B cell (primary cell): ENCODE measurements at places on chromosomes 7 and 10. TPM values are rescaled to one million over a fixed set of nuclear protein-coding genes. Genes with fewer than 3 reads are reported as not detected.

Gene MALRD1
- polyA plus RNA-seq: not detected in 2 replicates

DNA sequence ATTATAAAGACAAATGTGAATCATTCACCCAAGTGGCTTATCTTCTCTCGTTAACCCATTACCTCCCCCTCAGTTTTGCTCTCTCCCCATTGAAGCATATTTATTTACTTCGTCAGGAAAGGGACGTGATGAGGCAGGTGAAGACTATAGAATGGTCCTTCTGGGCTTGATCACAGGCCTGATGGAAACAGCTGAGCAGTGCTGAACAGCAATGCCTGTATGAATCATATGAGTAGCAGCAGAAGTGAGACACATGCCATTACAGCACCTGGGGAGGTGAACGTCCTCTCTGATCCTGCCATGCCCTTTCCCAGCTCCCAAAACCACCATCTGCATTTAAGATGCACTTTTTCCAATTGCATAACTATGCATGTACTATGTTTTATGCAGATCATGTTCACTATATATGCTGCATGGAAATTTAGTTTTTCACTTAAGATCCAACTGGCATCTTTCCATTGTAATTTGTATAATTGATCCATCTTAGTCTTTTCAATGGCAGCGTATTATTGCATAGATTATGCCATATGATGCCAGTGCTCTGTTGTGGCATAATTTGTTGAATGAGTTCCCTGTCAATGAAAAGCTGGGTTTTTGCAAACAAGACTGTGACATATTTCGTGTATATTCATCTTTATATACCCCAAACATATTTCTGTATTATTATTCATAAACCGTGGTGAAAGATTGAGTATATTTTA, 105.3 kb downstream of the CXCL12 start:
- no peak for DNase-seq

DNA sequence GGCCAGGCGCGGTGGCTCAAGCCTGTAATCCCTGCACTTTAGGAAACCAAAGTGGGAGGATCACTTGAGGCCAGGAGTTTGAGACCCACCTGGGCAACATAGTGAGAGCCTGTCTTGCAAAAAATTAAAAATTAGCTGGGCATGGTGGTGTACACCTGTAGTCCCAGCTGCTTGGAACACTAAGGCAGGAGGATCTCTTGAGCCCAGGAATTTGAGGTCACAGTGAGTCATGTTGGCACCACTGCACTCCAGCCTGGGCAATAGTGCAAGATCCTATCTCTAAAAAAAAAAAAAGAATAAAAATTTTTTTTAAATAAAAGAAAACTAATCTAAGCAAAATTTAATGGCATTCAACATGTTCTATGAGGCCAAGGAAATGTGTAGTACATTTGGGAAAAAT, 44.9 kb upstream of the UBN2 start:
- no peak for DNase-seq

- DNase-seq: no peak
Measured at GRCh38 chr7:28413011-28413410, 693 bp downstream of the CREB5 start.

Gene MYPN
- polyA plus RNA-seq: not detected in 2 replicates

DNA sequence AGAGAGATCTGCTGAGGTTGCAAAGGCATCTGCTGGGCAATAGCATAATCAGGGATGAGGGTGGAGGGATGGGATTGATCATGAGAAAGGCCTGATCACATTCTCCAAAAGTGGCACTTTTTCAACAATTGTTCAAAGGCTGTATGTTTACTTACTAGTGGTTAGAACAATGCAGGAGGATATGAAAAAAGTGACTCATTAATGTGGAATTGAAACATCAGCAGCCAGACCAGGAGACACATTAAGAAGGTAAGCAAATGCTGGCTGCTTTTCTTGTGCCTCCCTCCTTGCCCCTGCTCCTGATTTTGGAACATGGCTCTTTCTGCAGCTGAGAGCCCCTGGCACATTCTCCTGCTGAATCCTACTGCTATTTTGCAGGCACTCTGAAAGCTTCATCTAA, 63.5 kb downstream of the FAM204A start:
- DNase-seq: no peak

Gene FRMD4A
- polyA plus RNA-seq: 0.22 and 0.76 TPM in 2 replicates

- DNase-seq: peak; percentile 90
Measured at GRCh38 chr10:130190055-130190736, 54.0 kb downstream of the GLRX3 start.

Gene BAIAP2L1
- polyA plus RNA-seq: 0.39 and 1.5 TPM in 2 replicates

Gene AKR1C8
- polyA plus RNA-seq: not detected in 2 replicates
